Ecto neural progenitor cell (in vitro differentiated cells): ENCODE measurements at places on chromosomes 6 and 20.

DNA sequence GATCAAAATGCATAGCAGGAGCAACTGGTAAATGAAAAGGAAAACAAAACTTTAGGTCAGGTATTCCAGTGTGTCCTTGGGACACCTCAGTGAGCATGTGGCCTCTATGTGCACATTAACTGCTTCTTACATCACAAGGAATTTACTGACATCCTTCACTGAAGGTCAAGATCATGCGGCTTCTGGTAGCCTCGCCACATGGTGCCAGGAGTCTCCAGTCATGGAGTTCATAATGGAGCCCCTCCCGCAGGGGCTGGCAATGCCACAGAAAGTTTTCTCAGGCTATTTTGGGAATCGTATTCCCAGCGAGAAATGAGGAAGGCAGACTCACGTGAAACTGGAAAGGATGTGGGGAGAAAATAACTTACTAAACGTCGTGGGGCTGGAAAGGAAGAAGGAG is 19.7 kb upstream of the SLC22A3 start:
- no peak for DNase-seq

- no peak for DNase-seq
Observed at GRCh38 chr6:71277926-71278600, 10.5 kb upstream of the OGFRL1 start.

DNA sequence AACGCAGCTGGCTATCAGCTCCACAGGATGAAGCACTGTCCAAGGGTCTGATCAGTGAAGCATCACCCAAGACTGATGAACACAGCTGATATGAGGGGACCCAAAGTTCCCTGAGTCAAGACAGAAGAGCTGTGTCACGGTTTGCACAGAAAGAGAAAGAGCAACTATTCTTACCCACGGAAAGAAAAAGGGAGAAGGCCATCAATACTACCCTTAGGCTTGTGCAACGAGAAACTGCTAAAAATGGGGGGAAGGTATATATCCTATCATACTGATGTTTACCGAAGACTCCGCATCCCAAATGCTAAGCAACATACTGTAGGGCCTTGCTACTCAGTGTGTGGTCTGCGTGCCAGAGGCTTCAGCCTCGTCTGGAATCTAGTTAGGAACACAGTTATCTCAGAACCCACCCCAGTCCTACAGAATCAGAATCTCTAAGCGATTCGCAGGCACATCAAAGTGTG is 665 bp downstream of the FASTKD5 start:
- DNase-seq: no peak

GRCh38 chr6:92942549-92942948 is 476.8 kb downstream of the EPHA7 start:
- no peak for DNase-seq

GRCh38 chr6:118578617-118579016 is 30.5 kb downstream of the PLN start:
- DNase-seq: no peak

GRCh38 chr20:48326868-48327267 is 500.9 kb downstream of the PREX1 start:
- DNase-seq: no peak

DNA sequence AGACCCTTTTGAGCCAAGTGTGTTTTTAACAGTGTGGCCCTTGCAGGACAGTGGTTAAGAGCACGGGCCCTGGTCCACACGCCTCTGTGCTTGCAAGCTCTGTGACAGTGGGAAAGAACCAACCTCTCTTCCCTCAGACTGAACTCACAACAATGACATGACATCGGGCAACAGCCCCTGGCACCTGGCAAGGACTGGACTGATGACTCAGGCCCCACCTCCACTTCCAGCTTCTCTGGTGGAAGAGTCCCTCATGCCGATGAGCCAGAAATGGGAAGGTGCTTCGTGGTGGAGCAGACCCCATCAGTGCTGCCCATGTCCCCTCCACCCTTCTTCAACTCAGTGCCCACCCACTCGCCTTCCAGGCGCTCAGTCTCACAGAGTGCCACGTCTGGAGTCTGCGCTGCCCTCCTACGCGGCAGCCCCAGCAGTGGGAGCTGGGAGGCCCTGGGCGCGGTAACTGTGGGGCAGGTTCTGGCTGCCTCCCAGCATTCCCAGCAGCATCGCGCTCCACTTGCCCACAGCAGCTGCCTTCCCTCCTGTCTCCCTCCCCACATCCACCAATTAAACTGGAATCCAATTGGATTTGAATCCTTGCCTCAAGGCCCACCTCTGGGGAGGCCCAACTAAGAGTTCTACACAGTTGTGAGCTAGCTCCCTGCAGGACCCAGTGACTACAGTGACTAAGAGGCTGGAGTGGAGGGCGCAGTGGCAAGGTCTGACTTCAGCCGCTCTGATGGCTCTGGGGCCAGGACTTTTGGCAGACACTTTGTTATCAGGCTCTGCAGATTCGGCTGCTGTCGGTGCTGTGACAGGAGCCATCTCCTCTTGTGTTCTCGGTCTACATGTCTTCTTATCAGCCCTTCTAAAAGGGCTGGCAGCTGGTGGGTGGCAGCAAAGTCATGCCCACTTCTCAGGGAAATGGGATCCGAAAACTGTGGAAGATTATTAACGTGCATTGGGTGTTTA is 156.8 kb upstream of the MLN start:
- DNase-seq: no peak

GRCh38 chr20:20892328-20892727 is 179.9 kb upstream of the RALGAPA2 start:
- no peak for DNase-seq

DNA sequence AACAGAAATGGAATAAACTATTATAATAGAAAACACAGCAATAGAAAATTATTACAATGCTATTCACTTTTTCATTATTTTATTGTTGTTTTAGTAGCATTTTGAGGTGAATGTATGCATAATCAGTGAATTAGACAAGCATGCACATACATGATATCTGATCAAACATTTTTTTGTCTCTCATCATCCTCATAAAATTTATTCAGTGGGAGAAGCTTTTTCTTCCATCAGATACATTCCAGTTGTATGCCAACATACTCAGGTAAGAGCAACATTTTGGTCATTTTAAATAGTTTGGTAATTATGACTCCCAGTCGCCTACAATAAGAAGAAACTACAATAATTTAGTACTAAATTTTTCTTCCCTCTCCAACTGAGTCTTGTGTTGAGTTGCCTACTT is 44.5 kb downstream of the ADGRF1 start:
- DNase-seq: no peak

- DNase-seq: no peak
Observed at GRCh38 chr20:62752671-62753501, 43.4 kb upstream of the MRGBP start.

GRCh38 chr20:37404461-37404890 is 58.5 kb downstream of the SRC start:
- DNase-seq: no peak

- no peak for DNase-seq
Observed at GRCh38 chr6:128471907-128472306, 48.5 kb downstream of the PTPRK start.

GRCh38 chr6:42113936-42114636 is 28.3 kb downstream of the C6orf132 start:
- no peak for DNase-seq

- DNase-seq: no peak
Observed at GRCh38 chr20:51427651-51428291, 114.7 kb downstream of the NFATC2 start.

DNA sequence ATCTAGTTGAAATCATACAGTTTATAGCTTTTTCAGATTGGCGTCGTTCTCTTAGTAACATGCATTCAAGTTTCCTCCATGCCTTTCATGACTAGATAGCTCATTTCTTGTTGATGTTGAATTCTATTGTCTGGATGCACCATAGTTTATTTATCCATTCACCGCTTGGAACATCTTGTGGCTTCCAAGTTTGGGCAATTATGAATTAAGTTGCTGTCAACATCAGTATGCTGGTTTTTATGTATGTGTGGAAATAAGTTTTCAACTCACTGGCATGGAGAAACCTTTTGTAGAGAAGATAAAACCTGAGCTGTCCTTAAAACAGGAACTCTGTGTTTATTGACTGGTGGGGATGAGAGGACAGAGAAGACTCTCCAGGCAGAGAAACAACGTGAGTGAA is 248.0 kb downstream of the CDC5L start:
- no peak for DNase-seq

DNA sequence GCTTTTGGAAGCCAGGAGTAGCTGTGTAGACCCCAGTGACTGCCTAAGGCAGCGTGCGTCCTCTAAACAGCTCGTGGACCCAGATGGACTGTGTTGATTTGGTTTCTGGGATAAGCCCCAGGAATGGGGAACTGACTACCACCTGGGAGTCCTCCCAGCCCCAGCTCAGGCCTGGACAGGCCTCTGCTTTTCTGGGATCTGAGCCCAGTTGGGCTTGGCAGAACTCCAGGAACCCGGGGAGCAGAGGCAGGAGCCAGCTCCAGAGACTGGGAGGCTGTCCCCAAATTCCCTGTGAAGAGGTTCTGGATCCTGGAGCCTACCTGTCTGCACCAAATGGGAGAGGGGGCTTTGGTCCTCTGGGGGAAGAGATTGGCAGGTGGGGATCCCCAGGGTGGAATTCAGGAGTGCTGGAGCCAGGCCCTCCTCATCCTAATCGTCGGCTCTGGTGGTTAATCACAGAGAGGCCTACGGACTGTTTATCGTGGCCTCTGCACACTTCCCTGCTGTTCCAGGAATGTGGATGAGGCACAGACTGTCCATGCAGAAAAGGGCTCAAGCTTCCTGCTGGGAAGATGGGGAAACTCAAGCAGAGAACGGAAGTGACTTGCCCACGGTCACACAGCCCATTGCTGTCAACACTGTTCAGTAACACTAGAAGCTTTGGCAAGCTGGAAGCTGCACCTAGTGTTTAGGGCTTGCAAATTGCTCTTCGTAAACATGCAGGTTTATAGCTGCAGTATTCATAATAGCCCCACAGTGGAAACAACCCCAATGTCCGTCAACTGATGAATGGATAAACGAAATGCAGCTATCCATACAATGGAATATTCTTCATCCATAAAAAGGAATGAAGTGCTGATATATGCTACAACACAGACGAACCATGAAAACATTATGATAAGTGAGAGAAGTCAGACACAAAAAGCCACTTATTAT is 100.6 kb downstream of the KCNB1 start:
- DNase-seq: no peak

DNA sequence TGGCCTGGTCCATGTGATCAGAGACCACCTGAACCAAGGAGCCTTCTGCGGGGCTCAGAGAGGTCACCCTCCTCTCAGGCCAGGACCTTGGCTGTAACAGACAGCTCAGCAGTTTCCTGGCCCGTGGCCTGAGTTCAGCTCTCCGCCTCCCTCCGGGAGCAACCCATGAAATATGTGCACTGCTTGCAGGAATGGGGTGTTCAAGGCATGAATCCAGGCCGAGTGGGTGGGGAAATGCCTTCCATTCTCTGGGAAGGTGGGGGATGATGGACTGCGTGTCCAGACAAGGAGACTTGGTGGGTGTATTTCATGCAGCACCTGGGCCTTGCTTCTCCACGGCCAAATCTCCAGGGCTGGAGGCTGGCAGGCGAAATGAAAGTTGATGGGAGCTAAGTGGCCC is 46.0 kb downstream of the SIRPA start:
- no peak for DNase-seq

- no peak for DNase-seq
Observed at GRCh38 chr6:38169221-38169976, 349.9 kb downstream of the ZFAND3 start.

- no peak for DNase-seq
Observed at GRCh38 chr20:23926944-23927872, 47.7 kb upstream of the CST5 start.

DNA sequence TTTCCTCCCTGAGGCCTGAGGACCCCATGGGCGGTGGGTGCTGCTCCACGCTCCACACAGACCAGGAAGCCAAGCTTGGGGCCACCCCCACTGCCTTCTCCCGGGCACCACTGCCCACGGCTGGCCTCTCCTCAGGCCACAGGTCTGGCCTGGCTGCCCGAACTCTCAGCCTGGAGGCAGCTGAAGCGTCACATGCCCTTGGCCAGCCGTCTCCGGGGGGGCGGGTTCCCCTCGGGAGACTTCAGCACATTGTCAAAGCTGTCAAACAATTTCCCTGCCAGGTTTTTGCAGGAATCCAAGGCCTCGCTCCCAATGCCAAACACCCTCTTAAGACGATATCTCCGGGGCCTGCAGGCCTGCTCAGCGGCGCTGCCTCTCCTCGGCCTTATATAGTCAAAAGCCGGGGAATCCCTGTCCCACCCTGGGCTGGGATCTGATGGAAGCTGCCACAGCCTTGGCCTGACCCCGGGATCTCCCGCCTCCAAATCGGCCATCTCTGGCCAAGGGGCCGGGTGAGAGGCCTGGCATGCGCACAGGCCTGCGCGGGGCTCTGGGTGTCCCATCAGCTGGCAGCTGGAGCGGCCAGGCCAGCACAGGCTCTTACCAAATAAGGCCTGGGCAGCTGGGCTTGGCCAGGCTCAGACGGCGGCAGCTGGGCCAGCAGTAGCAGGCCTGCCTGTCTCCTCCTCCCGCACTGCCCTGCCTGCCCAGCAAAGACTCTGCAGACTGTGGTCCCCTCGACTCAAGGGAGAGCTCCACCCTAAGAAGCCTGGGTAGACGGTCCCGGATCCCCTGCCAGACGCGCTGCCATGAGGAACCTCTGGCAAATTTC is 49.7 kb downstream of the RBM38 start:
- peak; percentile 68 for DNase-seq

- no peak for DNase-seq
Observed at GRCh38 chr6:118659513-118660217, 8.3 kb upstream of the CEP85L start.

- no peak for DNase-seq
Observed at GRCh38 chr20:50312682-50313521, 122.3 kb downstream of the CEBPB start.

- DNase-seq: no peak
Observed at GRCh38 chr6:148794797-148795196, 48.0 kb downstream of the UST start.
